ENCODE measurements at places on chromosomes 16 and 17. TPM values are rescaled to one million over a fixed set of nuclear protein-coding genes. Genes with fewer than 3 reads are reported as not detected.

The WFIKKN1 gene
- 0.93 TPM for total RNA-seq

DNA sequence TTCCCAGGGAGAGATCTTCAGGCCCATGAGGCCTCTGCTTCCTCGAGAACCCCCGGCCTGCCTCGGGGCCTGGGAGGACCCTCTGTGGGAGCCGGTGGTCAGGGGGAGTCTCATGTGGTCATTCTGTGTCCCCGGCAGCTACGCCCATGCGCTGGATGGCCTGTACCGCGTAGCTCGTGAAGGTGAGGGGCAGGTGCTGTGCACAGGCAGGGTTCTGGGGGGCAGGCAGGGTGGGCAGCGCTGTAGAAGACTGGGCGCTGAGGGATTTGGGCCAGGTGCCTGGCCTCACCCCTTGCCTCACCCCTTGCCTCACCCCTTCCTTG lies 4.6 kb downstream of the SLC25A10 start:
- ATAC-seq = no peak

GRCh38 chr17:10807704-10808128 lies 3.8 kb upstream of the TMEM238L start:
- ATAC-seq = no peak

The HOXB5 gene
- 1.4 TPM for total RNA-seq

DNA sequence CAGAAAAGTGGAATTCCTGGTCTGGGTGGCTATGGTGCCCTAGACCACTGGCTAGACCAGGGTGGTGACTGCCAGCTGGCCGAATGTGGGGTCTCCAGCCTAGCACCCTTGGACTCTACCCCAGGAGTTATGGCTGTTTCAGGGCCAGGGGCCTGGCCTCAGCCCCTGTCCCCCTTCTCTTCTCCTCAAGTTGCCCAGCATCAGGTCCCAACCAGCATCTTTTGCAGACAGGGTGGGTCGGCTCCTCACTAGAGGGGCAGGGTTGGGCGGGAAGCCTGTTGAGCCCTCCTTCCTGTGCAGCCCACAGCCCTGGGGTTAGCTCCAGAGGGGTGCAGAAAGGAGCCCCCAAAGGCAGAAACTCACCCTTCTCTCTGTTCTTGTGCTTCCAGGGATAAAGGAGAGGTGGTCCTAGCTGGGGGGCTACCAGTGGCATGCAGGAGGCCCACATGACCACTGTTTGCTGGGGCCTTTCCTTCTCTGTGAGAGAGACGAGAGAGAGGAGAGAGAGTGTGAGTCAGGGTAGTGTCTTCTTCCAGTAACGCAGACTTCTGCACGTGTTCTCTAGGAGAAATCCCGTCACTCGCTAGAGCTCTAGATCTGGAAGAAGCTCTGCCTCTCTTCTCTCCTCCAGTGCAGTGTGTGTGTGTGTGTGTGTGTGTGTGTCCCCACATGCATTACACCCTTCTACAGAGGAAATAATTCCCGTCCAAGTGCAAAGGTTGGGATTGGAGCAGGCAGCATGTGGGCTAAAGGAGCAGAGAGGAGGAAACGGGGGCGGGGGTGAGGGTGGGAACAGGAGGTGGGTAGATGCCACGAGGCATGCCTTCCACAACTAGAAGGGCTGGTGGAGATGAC lies 209.4 kb downstream of the SEC14L1 start:
- ATAC-seq = no peak

- ATAC-seq = no peak
Measured at GRCh38 chr17:2235265-2235664, 68.3 kb downstream of the SMG6 start.

DNA sequence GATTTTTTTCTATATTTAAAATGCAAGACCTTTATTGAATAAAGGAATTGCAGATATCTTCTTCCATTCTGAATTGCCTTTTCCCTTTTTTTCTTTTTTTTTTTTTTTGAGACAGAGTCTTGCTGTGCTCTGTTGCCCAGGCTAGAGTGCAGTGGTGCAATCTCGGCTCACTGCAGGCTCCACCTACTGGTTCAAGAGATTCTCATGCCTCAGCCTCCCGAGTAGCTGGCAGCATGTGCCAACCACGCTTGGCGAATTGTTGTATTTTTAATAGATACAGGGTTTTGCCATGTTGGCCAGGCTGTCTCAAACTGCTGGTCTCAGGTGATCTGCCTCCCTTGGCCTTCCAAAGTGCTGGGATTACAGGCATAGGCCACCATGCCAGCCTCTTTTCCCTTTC lies 151.5 kb downstream of the CEP112 start:
- no peak for ATAC-seq

DNA sequence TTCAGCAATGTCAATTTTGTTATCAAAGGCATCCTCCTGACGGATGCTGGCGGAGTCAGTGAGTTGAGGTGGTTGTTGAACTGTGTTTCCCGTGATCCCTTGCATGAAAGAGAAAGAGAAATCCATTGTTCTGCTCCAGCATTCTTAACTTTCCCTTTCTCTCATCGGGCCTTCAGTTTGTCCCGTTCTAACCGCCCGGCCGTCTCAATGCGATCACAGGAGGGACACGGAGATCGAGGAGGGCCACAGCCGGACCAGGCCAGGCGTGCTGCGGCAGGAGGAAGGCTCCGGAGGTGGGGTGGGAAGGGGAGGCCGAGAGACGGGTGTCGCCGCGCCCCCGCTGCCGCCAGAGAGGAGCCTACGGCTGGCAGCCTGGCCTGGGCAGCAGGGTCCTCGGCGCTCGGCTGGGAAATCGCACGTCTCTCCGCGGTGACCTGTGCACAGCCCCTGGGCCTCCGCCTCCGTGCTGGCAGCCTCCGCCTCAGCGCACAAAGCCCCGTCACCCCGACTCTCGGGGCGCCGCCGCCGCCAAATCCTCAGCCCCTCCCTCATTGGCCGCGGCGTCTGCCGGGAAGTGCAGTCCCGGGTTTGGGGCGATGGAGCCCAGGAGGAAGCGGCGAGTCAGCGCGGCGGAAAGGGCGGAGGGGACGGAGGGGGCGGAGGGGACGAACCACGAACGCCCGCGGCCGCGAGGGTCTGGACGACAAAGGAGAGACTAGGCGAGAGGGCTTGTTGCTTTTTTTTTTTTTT lies 38.1 kb downstream of the SOST start:
- peak; percentile 89 for ATAC-seq

The SKAP1 gene
- 1.8 TPM for total RNA-seq

- no peak for ATAC-seq
Measured at GRCh38 chr17:75774991-75775668, 9.5 kb upstream of the UNK start.

- no peak for ATAC-seq
Measured at GRCh38 chr17:44913676-44914075, 1.6 kb downstream of the GFAP start.

DNA sequence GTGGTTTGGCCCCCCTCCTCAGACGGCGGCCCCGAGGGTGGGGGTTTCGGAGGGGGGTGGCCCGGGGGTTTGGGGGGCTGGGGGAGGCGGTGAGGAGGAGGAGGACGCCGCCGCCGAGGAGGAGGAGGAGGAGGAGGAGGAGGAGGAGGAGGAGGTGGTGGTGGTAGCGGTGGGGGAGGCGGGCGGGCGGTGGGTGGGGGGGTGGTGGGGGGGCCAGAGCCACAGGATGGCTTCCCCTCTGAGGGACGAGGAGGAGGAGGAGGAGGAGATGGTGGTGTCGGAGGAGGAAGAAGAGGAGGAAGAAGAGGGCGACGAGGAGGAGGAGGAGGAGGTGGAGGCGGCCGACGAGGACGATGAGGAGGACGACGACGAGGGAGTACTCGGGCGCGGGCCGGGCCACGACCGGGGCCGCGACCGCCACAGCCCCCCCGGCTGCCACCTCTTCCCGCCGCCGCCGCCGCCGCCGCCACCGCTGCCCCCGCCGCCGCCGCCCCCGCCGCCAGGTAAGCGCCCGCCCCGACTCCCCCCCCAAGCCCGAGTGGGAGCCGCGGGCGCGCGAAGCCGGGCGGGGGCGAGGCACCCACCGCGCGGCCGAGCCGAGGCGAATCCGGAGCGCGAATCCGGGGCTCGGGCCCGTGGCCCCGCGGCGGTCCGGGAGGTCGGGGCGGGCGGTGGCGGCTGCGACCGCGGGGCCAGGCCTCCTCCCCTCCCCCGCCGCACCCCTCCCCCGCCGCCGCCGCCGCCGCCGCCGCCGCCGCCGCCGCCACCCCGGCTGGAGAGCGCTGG lies 3.8 kb upstream of the CHD3 start:
- no peak for ATAC-seq

The PRKCB gene
- total RNA-seq = 13.6 TPM

DNA sequence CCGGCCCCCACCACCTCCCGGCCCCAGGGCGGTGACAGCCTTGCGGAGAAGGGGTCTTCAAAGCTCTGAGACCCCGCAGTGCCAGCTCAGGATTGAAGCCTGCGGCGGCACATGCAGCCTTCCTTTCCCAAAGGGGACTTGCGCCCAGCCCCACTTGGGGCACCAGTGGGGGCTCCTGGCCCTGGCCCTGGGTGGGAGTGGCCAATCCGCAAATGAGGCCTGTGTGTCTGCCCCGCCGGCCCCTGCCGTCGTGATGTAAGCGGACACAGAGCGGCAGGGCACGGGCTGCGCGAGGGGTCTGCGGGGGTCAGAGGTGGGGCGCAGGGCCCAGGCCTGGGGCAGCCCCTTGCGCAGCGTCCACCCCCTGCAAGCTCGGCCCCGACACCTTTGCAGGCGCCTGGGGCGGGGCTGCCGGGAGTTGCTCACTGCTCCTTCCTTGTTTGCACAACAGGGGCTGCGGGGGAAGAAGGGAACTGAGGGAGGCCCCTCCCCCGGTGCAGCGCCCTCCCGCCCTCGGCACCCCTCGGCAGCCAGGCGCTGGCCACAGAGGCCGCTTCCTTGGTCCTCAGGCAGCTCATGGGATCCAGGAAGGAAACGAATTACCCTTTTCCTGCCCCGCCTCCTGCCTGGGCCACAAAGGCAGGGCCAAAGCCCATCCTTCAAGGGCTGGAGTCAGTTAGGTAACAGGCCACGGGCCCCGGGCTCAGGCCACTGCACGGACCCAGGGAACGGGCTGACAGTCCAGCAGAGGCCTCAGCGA lies 2.9 kb downstream of the SLC16A3 start:
- ATAC-seq = peak; percentile 58

The FOXJ1 gene
- total RNA-seq = not detected

- no peak for ATAC-seq
Measured at GRCh38 chr17:4043862-4044261, 79.6 kb upstream of the ATP2A3 start.

The CFAP97D1 gene
- not detected for total RNA-seq

DNA sequence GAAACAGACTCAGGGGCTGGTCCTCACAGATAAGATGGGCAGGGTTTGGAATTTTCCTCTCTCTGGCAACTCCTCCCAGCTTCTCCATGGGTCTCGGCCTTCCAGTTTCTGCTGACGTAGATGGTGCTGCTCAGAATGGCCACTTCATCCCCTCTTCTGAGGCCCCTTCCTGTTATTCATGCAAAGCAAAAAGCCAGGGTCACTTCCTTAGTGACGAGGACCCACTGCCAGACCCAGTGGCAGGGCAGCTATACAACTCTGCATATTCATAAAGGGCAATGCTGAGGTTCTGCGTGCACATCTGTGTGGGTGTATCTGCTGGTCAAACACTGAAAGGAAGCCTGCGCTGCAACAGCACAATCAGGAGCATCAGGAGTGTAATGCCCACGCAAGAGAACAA lies 108.8 kb downstream of the WSCD1 start:
- no peak for ATAC-seq

- no peak for ATAC-seq
Measured at GRCh38 chr17:10992106-10992880, 154.4 kb upstream of the PIRT start.

The HBA2 gene
- total RNA-seq = 40.9 TPM

GRCh38 chr17:83101805-83102480 lies 22.5 kb downstream of the METRNL start:
- peak; percentile 14 for ATAC-seq

DNA sequence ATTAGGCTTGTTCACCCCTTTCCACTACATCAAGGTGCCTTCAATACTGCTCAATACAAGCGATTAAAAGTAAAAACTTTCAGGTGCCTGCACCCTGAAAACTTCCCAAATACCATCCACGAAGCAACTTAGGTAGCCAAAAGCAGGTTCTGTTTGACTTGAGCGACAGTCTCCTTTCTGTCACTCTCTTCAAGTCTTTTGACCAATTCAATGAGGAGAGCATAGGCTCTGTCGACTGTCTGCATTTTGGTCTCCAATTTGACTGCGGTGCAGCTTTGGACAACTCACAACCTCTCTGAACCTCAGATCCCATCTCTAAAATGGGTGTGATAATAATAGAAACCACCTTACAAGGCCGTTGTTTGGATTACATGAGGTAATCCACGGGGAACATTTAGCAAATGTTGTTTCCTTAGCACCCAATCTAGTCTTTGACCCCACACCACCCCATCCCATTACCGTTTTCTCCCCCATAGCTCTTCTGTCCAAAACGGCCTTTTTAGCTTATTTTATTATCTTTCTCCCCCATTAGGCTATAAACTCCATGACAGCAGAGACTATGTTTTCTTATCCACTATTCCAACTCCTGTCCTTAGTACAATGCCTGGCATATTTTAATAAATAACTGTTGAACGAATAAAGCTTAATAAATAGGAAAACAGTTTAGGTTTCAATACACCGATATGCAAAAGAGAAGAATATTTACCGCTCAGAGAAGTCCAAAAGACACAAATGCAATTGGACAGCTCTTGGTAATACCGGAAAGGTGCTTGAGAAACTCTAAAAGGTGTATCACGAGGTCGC lies 999 bp downstream of the MARF1 start:
- ATAC-seq = no peak

The TOM1L1 gene
- total RNA-seq = 31.6 TPM

The CD300LB gene
- not detected for total RNA-seq

DNA sequence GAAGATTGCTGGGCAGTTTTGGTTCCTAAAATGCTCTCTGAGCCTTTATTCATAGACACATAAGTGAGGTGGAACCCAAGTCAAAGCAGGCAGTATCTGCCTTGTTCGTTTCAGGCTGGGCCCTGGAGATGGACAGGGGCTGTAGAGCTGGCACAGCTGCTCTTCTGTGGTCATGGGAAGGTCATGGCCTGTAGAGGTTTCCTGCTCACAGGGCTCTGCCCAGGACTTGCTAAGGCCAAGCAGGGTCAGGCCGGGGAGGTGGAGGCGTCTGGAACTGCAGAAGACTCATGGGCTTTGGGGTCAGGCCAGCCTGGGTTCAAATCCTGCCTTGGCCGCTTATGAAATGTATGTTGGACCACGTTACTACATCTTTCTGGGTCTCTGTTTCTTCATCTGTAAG lies 50.2 kb downstream of the IRX5 start:
- ATAC-seq = no peak

DNA sequence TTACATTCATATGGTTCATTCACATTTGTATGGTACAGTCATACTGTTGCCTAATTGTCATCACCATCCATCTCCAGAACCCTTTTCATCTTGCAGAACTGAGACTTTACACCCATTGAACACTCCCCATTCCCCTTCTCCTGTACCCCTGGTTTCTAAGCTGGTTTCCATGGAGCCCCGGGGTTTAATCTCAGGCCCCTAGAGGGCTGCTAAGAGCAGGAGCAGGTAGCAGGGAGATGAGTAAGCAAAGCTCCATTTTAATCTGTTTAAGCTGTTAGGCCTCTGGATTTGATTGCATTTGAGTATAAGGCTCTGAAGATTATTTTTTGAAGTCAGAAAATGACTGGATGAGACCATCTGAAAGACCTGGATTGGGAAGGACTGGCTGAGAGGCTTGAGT lies 68.5 kb upstream of the RPL38 start:
- no peak for ATAC-seq

GRCh38 chr17:82390860-82391435 lies 19.4 kb downstream of the UTS2R start:
- peak; percentile 7 for ATAC-seq
